ENCODE measurements at places on chromosomes 7 and 10. TPM values are rescaled to one million over a fixed set of nuclear protein-coding genes. Genes with fewer than 3 reads are reported as not detected.

- DNase-seq, result no peak
These were observed 22.5 kb downstream of the CUZD1 start for GRCh38 chr10:122822973-122823690.

DNA sequence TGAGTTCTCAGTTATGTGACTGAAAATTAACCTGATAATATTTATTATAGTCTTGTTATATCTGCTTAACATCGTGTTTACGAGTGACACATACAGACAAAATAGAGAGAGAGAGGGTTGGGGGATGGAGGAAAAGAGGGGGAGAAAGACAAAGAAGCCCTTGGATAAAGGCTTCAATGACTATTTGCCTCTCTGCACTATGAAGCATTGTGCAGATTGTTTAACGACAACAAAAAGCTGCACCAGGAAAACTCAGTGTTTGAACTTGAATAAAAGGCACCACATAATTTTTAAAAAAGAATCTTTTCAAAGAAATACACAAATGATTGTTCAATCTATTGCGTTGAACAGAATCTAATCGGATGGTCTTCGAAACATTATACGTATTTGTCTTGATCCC is 27.8 kb downstream of the MAGI2 start:
- no peak for DNase-seq

Gene FAM241B
- 3.4 TPM for total RNA-seq

Gene SEMA3A
- 1.3 TPM for total RNA-seq
